ENCODE measurements at places on chromosomes 3 and 15.

DNA sequence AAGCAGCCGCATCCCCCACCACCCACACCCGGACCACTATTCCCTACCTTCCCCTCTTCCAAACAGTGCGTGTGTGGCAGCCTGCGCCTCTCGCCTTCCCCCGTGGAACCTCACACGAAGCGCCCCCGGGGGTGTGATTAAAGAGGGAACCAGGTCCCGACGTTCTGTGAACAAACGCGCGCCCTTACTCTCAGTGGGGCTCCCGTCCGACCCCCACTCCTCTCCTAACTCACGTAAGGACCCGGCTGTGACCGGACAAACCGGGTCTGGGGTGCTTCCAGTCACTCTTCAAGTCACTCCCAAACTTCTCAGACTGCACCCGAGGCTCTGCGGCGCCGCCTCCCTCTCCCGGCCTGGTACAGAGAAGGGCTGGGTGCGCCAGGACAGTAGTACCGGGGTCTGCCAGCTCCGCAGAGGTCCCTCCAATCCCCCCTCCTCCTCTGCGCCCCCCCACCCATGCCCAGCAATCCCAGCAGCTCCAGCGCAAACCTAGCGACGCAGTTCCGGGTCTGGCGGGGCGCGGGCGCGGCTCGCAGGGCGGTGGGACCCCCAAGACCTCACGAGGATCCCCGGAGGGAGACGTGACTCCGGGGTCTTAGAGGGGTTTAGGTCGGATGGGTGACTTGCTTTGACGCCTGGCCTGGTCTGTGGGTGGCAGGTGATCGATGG is 574 bp downstream of the DUOXA1 start:
- DNase-seq: no peak
- H3K36me3 ChIP-seq: no peaks in the 10 kb centered on the region
- peaks cover 13% of the 10 kb centered on the region for H3K4me1 ChIP-seq
- no peak overlapping the region for H3K27ac ChIP-seq

DNA sequence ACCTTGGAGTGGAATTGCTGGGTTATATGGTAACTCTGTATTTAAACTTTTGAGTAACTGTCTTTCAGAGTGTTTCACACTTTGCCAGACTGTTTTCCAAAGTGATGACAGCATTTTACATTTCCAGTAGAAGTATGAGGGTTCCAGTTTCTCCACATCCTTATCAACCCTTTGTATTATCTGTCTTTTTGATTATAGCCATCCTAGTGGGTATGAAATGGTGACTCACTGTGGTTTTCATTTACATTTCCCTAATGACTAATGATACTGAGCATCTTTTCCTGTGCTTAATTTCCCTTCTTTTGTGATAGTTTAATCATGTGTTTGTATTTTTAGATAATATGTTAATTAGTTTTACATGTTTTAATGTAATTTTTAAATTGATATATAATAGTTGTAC is 138.1 kb upstream of the DAZL start:
- DNase-seq: no peak
- H3K36me3 ChIP-seq: no peaks in the 10 kb centered on the region
- H3K4me1 ChIP-seq: no peaks in the 10 kb centered on the region
- H3K4me3 ChIP-seq: no peak overlapping the region
- no peak overlapping the region for H3K27ac ChIP-seq

GRCh38 chr3:14175383-14176037 is 2.9 kb downstream of the XPC start:
- no peak overlapping the region for H3K27ac ChIP-seq
- H3K27me3 ChIP-seq: no peaks in the 10 kb centered on the region
- peaks cover 23% of the 10 kb centered on the region for H3K4me1 ChIP-seq
- no peak overlapping the region for H3K4me3 ChIP-seq
- no peak for DNase-seq

GRCh38 chr3:124773351-124774326 is 43.4 kb downstream of the UMPS start:
- H3K36me3 ChIP-seq: no peaks in the 10 kb centered on the region

- peaks cover 6% of the 10 kb centered on the region for H3K4me1 ChIP-seq
- H3K36me3 ChIP-seq: no peaks in the 10 kb centered on the region
- DNase-seq: no peak
- H3K27me3 ChIP-seq: no peaks in the 10 kb centered on the region
Observed at GRCh38 chr3:141330718-141331376, 37.5 kb upstream of the ZBTB38 start.

DNA sequence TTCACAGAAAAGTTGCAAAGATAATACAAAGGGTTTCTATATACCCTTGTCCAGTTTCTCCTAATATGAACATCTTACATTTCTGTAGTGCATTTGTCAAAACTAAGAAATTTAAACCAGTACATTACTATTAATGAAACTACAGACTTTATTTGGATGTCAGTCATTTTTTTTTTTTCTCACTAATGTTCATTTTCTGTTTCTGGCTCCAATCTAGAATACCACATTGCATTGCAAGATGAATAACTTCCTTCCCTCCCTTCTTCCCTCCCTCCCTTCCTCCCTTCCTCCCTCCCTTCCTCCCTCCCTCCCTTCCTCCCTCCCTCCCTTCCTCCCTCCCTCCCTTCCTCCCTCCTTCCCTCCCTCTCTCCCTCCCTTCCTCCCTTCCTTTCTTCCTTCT is 509.2 kb upstream of the MCTP2 start:
- H3K4me1 ChIP-seq: no peaks in the 10 kb centered on the region
- no peak overlapping the region for H3K27ac ChIP-seq
- no peak for DNase-seq

- H3K36me3 ChIP-seq: no peaks in the 10 kb centered on the region
- peak; percentile 56 for DNase-seq
- no peaks in the 10 kb centered on the region for H3K27me3 ChIP-seq
- no peak overlapping the region for H3K4me3 ChIP-seq
Observed at GRCh38 chr15:62483814-62484213, 318.7 kb upstream of the C2CD4B start.

DNA sequence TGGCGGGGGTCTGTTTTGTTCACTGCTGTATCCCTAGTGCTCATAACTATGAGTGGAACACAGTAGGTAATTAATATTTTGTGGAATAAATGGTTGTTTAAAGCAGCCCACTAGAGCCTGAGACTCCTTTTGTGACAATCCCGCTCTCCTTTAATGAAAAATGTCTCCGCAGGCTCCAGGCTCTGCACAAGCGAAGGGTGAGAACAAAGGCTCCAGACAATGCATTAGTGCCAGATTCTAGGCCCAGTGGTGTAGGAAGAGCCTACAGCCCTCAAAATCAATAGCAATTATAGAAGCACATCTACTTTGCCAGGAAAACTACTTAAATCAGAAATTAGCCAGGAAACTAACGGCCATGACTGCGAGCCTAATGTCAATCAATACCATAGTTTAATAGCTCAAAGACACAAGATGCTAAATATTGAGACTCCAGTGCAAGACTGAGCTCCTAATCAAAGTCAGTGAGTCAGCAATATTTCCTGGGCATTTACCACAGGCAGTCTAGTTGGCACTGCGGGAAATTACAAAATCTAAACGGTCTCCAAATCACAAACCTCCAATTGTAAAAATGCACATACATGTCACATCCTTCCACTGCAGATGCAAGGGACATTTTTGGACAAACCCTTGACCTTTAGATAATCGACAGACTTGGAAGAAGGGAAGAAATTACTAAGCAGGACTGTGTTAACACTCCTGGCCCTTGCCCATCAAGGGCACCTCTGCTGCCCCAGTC is 2.3 kb downstream of the ANXA2 start:
- H3K36me3 ChIP-seq: peaks cover 5% of the 10 kb centered on the region
- no peak overlapping the region for H3K4me3 ChIP-seq
- H3K4me1 ChIP-seq: peaks cover 44% of the 10 kb centered on the region
- H3K27me3 ChIP-seq: no peaks in the 10 kb centered on the region
- H3K27ac ChIP-seq: peak overlapping the region; percentile 97
- no peak for DNase-seq

GRCh38 chr15:39491886-39492490 is 88.9 kb upstream of the THBS1 start:
- peaks cover 4% of the 10 kb centered on the region for H3K4me1 ChIP-seq
- no peak for DNase-seq

- no peak overlapping the region for H3K27ac ChIP-seq
- H3K4me1 ChIP-seq: peaks cover 14% of the 10 kb centered on the region
- DNase-seq: no peak
- no peaks in the 10 kb centered on the region for H3K36me3 ChIP-seq
Observed at GRCh38 chr15:69457304-69458280, 5.0 kb downstream of the RPLP1 start.

- no peak overlapping the region for H3K27ac ChIP-seq
- no peaks in the 10 kb centered on the region for H3K27me3 ChIP-seq
- no peak overlapping the region for H3K4me3 ChIP-seq
- H3K36me3 ChIP-seq: no peaks in the 10 kb centered on the region
Observed at GRCh38 chr3:113804661-113805060, 33.9 kb upstream of the GRAMD1C start.

GRCh38 chr3:157098121-157098822 is 61.7 kb downstream of the CCNL1 start:
- H3K27me3 ChIP-seq: no peaks in the 10 kb centered on the region
- DNase-seq: no peak
- peak overlapping the region; percentile 10 for H3K27ac ChIP-seq
- H3K4me1 ChIP-seq: peaks cover 1% of the 10 kb centered on the region

DNA sequence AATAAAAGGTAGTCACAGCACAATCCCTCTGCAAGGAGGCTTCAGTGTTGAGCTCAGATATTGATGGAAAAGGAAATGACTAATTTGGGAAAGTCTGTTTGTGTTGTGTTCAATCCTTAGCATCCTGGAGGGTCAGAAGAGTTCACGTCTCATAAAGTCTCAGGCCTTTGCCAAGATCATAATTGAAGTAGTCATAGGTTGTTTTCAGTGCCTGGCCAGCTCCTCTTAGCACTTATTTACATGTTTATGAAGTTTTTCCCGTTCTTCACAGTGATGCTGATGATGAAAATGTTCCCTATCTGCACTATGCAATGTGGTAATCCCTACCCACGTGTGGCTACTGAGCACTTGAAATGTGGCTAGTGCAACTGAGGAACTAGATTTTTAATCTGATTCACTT is 61.6 kb upstream of the TGFBR2 start:
- no peak overlapping the region for H3K4me3 ChIP-seq
- peak overlapping the region; percentile 24 for H3K27ac ChIP-seq
- no peaks in the 10 kb centered on the region for H3K4me1 ChIP-seq
- no peak for DNase-seq
- no peaks in the 10 kb centered on the region for H3K36me3 ChIP-seq

GRCh38 chr3:66839508-66839907 is 158.6 kb upstream of the KBTBD8 start:
- no peak overlapping the region for H3K27ac ChIP-seq
- H3K36me3 ChIP-seq: no peaks in the 10 kb centered on the region
- no peaks in the 10 kb centered on the region for H3K27me3 ChIP-seq

GRCh38 chr3:114552527-114552812 is 258.6 kb downstream of the TIGIT start:
- no peak for DNase-seq
- no peak overlapping the region for H3K27ac ChIP-seq
- H3K4me1 ChIP-seq: no peaks in the 10 kb centered on the region
- H3K27me3 ChIP-seq: no peaks in the 10 kb centered on the region
- no peaks in the 10 kb centered on the region for H3K36me3 ChIP-seq

DNA sequence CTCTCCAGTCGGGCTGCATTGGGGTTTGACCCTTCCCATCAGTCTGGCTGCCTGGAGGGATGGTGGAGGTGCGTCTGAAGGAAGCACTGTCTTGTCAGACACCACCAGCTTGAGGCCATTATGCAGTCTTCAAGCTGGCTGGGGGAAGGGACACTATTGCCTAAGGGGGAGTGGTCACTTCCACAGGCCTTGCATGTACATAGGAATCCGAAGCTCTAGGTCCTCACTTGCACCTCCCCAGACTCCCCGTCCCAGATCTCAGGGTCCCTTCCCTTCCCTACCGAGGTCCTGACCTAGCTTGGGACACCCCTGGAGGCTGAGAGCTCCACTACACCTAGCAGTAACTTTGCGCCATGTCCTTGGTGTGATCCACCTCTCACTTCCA is 48.6 kb upstream of the KLF13 start:
- DNase-seq: no peak
- H3K4me3 ChIP-seq: no peak overlapping the region
- no peaks in the 10 kb centered on the region for H3K36me3 ChIP-seq
- H3K27me3 ChIP-seq: no peaks in the 10 kb centered on the region
- no peak overlapping the region for H3K27ac ChIP-seq

Measured in transverse colon (tissue), 4 donors.